Fibroblast of skin of scalp (primary cell): ENCODE measurements at places on chromosomes 11 and 22.
A peak's percentile ranks its signal among the peaks of the same experiment; 100 is the strongest.

DNA sequence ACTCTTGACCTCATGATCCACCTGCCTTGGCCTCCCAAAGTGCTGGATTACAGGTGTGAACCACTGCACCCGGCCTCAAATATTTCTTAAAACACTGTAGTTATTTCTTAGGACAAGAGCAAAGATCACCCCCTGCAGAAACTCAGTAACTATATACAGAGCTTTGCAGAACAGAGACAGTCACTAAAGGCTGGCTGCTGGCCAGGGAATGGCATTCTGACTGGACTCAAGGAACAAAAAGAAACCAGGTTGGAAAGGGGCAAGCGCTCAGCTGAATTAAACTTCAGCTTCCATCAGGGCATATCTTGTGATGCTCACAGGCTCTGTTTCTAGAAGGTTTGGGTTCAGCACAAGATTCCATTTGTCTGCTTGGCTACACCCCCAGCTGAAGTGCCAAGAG is 95.8 kb downstream of the ADAMTS15 start:
- no peak for DNase-seq

GRCh38 chr22:48314073-48314472 is 1513.6 kb downstream of the BRD1 start:
- DNase-seq, result no peak

GRCh38 chr22:37996079-37996478 is 11.7 kb upstream of the SOX10 start:
- no peak for DNase-seq

GRCh38 chr22:20272174-20272573 is 4.1 kb upstream of the RTN4R start:
- DNase-seq, result no peak

DNA sequence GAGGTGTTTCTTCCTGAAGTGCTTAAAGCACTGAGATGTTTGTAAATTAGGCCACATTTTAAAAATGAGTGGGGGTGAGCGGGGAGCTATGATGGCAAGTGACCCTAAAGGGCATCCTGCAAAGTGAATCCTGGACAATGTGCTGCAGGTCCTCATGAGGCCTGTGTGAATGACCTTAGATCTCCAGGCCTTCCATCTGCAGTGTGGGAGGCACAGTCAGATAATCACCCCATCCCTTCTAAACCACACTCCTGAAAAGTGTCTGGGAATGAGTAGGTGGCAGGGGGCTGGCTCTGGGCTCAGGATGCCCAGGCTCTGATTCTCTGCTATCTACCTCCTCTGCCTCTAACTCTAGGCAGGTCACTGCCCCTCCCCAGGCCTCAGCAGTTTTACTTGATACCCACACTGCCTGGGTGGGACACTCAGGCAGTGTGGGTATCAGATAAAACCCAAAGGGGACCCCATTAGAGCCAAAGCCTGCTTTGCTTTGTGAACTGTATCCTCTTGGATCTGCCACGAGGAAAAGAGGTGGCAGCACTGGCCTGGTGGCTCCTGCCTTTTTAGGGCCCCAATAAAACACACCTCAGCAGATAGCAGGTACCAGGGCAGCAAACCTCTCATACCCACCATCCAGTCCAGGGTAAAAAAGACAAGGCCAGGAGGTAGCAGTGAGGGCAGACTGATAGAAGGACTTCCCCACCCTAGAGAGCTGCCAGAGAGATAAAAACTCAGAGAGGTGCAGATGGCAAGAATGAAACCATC is 10.5 kb downstream of the STARD10 start:
- DNase-seq, result no peak

GRCh38 chr11:29024386-29024785 is 916.2 kb downstream of the METTL15 start:
- DNase-seq, result peak; percentile 30

GRCh38 chr11:132650969-132651720 is 881.2 kb downstream of the OPCML start:
- DNase-seq, result no peak

- no peak for DNase-seq
Measured at GRCh38 chr11:76397383-76397782, 16.3 kb downstream of the GVQW3 start.
